ENCODE measurements at places on chromosomes 12 and 14.

- no peak for DNase-seq
Measured at GRCh38 chr14:68088451-68088854, 268.9 kb downstream of the RAD51B start.

GRCh38 chr12:11807458-11807857, 158.0 kb downstream of the ETV6 start:
- DNase-seq, result no peak

DNA sequence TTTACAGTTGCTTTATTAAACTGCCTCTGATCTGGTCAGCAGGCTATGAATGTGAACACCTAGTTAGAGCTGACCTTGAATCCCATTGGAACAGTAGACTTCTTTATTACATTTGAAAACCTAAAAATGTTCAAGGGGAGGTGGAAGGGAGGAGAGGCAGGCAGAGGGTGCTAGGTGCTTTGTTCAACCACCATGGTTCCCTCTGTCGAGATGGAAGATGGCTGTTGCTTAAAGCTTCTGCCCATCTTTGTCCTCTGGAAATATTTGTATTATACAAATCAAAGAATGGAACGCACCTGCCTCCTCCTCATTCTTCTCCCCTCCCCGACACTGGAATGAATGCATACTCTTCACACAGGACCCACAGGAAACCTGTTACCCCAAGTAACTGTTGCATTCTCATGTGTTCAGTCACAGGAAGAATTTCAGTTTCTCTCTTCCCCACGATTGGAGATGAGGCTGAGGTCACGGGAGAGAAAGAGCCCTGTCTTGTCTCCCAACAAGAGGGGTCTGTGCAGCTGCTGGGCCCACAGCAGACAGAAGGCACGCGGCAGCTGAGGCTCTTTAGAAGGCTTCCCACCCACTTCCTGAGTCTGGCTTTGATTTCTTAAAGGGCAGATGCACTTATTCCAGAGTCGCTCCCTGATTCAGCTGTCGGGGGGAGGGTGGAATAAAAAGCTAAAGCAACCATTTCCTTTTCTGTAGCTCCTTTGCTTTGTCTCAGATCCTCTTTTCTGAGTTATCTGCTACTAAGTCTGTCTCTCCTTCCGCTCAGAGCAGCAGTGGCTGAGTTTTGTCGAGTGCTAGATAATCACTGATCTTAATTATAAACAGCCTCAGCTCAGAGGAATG, 217.9 kb upstream of the BTG1 start:
- DNase-seq, result peak; percentile 61

DNA sequence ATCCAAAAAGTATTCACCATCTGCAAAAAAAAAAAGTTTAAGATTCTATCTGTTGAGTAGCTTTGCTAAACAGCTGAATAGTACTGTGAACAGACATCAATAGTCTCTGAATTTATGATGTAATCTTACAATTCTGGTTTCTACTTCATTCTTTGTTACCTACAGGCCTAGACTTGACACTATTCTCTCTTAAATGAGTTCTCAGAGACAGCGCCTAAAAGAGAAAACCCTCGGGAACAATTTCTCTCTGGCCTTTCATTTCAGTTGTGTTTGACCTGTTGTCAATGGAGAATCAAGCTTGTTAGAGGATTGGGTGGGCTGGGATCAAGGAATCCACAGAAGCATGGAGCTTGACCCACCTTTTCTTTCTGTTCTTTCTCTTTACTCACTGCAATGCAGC, 5.9 kb upstream of the TWF1 start:
- DNase-seq, result no peak

DNA sequence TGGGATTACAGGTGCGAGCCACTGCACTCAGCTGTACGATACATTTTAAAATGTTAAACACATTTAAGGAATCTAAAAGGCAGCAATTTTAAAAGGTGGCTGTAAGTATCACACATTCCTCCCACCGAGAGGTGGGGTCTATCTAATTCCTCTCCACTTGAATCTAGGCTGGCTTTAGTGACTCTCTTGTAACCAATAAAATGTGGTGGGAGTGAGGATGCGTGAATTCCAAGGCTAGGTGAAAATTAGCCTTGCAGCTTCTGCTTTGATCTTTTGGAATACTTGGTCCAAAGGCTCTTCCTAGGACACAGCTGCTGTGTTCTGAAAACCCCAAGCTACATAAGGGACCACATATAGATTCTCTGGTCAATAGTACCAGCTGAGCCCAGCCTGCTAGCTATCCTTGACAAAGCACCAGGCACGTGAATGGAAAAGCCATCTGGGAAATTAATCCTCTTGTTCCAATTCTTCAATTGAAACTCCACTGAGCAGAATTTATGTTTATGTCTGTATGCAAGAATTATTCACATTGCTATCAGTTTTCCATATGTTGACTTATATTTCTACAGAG, 8.8 kb upstream of the GPRC5D start:
- no peak for DNase-seq

DNA sequence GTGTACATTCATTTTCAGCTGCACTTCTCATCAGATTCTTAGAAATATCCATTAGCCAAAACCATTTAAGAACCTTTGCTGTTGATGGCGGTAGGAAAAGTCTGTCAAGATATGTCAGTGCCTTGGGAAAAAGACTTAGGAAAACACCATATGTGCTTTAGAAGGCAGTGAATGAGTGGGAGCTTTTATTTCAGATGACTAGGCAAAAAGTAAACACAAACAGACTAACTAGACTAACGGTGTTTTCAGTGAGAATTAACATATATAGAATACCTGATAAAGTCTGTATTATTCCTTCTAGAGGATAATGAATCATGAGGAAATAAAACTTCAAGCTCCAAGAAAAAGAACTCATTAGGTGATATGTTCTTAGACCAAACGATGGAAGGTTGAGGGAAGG, 418.9 kb downstream of the NAV3 start:
- no peak for DNase-seq

- DNase-seq, result no peak
Measured at GRCh38 chr14:20988717-20989470, 886 bp upstream of the METTL17 start.
